NCI-H526 (cell line): ENCODE measurements at places on chromosomes 1 and 21.

DNA sequence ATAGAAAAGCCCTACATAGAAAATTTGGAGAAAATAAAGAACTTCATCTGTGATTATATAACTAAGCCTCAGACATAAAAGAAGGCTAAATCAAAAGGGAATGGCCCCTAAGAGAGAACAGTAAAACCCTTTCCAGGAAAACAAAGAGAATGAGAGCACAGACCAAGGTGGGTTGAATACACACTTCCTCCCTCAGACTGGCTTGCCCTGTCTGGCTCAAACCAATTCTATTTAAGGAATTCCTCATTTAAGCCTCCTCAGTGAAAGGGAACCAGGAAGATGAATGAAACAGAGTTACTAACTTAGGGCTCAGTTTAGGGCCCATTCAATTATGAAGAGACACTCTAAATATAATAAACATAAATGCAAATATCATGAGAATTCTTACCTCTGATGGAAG is 10.6 kb upstream of the SYT14 start:
- DNase-seq = no peak

DNA sequence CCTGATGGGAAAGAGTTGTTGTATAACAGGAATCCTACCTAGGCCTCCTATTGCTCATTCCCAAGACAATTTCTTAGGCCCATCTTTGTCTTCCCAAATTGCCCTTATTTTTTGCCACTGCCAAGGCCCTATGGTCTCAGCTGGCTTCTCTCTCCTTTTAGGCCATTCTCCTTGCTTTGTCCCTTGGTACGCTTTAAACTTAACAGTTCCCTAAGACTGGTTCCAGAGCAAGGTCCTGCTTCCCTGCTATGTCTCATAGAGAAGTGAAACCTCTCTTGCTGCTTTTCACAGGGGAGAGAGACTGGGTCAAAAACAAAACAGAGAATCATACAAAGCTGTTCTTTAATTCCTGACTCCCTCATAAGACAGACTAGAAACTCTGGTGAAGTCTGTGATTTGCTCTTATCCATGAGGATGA is 77.1 kb downstream of the XCL2 start:
- no peak for DNase-seq

- DNase-seq = no peak
These were observed 10.4 kb upstream of the TLR5 start for GRCh38 chr1:223153177-223154119.

DNA sequence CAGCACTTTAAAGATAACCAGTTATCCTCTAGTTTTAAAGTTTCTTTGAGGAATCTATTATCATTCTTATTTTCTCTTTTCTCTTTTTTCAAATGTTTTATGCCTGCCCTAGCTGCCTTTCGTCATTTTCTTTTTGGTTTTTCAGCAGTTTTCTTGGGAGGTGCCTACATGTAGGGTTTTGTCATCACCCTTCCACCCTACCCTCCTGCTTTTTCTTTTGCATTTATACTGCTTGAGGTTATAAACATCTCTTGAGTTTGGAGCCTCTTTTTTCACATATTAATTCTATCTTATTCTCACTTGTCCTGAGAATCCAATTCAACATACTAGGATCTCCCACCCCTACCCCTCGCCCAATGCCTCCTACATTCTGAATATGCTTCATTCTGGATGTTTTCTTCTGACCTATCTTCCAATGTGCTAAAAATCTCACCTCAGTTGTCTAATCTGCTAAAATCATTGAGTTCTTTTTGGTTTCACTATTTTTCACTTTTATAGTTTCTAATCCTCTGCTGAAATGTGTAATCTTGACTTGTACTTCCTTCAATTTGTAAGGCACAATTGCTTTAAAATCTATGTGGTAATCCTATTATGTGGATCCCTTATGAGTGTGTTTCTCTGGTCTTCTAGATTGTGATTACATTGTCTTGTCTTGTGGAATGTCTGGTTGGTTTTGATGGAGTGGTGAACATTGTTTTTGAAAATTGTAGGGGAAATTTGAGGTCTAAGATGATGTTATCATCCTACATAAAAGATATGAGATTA is 38.7 kb downstream of the MIA3 start:
- DNase-seq = no peak

DNA sequence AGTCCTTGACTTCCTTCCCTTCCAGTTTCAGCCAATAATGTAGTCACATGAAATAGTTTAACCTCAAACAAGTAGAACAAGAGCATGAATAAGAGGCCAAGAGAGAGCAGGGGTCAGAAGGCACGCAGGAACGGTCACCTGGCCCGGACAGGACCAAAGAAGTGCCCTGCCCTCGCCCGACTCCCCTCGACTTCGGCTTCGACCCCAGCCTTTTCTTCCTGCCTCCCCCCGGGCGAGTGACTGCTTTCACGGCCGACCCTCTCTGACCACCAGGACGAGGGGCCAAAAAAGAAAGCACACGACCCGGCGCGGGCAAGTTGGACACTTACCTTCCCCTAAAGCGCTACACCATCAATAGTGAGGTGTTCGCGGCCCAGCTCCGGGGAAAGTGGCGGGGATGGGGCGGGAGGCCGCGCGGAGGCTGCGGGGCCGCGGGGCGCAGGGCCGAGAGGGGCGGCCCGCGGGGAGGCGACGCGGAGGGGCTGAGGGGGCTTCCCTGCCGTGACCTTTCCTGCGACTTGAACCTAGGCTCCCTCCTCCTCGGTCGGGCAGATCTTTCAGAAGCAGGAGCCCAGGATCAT is 519 bp downstream of the RERE start:
- no peak for DNase-seq

- peak; percentile 60 for DNase-seq
These were observed 78.3 kb upstream of the RGS1 start for GRCh38 chr1:192497214-192497794.

- no peak for DNase-seq
These were observed 628 bp downstream of the C1orf159 start for GRCh38 chr1:1115136-1115785.

- DNase-seq = no peak
These were observed 88.8 kb upstream of the GPR52 start for GRCh38 chr1:174358786-174359453.

GRCh38 chr1:92326681-92327080 is 27.8 kb downstream of the RPAP2 start:
- DNase-seq = no peak

DNA sequence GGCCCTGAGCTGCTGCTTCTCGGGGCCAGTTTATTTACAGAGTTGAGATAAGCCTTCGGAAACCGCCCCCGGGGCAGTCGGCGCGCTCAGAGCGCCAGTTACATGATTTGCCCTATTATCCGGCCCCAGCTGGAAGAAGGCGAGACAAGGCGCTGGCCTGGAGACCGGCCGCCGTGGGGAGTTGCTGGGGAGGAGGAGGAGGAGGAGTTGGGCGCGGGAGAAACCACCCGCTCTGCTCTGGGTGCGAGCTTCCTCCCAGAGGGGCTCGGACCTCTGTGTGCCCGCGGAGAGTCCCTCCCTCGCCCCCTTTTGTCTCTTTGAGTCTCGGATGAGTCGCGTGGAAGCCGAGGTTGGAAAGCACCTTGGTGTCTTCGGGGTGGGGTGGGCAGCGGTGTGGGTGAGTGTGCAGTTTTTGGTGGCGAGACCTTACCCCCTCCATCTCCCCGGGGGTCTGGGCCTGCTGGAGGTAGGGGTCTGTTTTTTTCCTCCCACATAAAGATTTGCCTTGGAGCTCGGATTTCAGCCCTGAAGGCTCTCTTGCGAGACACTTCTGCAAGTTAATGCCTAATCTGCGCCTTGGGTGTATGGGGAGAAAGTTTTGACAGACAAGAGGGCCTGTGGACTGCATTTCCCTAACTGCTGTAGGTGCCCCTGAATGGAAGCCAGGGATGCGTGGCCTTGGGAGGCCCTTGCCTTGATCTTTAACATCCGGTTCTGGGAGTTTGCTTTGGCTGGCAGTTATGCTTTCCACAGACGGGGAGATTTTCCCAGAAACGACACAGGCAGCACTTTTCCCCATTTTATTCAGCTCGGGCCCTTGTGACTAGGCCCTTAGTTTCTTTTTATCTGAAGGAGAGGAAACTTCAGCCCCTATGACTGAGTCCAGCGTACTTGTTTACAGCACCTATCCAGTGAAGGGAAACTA is 80.0 kb downstream of the NDUFS5 start:
- DNase-seq = peak; percentile 86

GRCh38 chr1:91952187-91952586 is 3.0 kb downstream of the BRDT start:
- no peak for DNase-seq

DNA sequence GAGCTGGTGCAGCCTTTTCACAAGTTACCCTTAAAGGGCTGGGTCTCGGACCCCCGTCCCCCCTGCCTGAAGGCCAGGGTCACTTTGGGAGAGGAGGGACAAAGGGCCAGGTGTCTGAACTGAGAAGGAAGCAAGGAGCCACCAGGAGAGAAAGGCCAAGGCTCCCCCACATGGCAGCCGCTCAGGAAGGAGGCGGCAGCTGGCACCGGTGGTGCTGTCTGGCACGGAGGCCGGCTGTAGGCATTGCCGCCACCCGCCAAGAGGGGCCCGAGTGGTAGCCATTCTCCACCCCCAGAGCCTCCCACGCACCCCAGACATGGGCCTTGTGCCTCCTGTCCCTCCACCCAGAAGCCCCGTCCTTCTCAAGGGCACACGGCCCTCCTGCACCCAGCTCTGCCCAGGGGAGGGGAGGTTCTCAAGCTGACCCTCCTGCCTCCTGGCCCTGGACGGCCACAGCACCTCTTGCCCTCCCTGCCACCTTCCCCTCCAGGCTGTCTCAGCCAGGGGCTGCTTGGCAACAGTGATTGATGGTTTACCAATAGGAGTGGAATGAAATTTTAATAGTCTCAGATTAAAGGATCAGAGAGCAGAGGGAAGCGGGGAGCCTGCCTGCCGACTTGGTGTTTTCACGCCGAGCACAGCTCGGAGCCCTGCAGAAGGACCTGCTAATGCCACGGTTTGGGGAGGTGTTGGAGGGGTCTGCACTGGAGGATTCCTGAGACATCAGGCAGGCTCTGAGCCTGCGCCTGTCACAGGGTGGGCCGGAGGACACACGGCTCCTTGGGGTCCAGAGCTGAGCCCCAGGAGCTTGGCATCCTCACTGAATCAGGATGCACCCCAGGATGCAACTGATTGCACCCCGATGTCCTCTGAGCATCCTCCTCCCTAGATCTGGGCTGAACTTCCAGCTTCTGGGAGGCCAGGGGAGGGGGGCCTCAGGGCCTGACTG is 211.9 kb upstream of the VAMP3 start:
- no peak for DNase-seq

DNA sequence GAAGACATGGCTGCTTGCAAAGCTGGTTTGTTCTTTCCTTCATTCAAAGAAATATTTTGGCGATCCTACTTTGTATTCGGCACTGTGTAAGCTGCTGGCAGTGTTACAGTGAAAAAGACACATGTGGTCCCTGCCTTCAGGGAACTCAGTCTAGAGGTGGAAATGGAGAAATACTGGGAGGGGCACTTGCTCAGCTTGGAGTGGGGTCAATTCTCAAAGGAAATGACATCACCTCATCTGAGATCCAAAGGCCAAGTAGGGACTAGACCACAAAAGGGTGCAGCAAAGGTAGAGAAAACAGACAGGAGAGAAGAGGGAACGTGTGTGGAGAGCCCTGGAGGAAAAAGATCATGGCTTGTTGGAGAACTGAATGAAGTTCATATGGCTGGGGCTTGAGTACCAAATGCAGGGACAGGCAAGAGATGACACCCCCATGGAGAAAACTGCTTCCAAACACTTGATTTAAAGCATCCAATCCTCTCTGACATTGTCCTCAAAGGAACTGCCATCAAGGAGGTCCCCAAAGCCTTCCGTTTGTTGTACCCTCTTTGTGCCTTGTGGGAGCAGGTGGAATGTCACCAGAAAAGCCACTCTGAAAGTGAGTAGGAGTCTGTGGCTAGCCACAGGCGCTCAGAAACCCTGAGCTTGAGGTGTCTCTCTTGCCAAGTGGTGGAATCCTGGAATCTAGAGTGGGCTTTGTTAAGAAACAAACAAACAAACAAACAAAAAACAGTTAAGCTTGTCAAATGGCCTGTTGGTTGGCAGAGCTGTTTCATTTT is 48.3 kb upstream of the TDRD10 start:
- no peak for DNase-seq

DNA sequence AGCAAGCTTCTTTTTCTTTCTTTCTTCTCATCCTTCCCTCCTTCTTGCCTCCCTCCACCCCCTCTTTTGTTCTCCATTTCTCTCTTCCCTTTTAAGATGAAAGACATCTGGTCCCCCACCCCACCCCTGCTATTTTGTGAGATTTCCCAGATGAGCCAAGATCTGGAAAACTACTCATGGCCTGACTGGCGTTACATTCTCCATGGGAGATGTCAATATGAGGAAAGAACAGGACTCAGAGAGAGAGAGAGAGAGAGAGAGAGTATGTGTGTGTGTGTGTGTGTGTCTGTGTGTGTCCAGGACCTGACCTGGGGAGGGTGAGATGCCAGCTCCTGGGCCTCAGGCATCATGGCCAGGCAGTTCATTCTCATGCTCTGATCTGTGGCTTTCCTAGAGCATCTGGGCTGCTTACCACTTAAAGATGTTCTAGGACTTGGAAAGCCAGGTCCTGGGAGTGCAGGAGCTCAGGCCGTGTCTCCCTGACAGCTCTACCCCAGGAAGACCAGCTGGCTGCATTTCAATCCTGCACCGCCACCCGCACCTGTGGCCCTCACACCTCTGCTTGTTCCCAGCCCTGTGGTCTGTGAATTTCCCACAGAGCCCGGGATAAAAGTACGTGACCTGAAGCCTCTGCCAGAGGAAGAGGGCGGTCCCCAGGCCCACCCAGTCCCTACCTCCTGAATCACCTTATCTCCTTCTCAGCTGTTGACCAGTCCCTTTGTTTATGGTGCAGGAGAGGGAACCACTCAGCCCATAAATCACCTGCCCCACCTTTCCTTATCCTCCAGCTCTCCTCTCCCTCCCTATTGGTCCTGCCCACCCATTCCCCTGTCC is 3.2 kb upstream of the BEST4 start:
- no peak for DNase-seq

DNA sequence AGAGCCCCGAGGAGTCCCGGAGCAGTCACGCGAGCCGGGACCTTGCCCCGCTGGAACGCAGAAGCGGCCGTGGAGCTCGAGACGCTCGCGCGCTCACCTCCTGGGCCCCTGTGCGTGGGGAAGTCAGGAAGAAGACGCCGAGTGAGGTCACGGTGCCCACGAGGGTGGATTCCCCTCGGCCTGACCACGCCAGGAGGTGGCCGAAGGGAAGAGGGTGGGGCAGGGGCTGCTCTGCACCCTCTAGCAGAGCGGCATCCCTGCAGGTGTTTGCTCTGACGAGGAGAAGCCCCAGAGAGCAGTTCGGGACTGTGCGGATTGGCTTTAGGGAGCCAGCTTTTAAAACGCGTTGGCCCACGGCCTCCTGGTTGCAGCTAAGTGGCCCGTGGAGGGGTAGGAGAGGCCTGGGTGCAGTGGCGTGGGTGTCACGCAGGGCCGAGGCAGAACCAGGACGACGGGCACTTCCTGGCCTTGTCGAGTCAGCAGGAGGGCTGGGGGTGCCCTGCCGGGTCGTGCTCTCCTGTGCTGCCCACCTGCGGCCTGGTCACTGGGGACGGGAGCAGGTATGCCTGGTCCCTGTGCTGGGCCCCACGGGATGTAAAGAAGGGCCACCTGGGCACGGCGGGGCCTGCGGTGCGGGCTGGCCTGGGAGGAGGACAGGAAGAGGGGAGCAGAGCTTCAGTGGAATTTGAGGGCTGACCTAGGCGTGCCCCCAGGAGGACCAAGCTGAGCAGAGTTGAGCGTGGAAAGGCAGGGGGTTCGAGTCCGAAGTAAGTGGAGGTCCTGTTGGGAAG is 1.0 kb downstream of the PDXK start:
- DNase-seq = no peak
